ENCODE measurements at places on chromosomes 11 and 22.

DNA sequence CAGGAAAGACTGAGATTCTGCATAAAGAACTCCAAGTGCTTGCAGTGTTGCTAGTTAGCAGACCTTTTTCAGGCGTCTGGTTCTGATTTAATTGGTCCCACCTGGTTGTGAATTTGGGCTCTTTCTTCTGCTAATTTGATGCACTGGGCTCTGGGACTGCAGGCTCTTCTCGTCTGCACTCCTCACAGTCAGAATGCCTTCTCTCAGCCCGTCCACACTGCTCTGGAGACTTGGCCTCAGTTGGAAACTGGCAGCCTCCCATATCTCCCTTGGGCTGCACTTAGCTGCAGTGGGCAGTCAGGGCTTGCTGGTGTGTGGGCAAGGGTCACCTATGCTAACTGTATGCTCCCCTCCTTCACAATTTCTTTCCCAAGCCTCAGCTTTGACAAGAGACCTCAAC lies 1.5 kb downstream of the TRIM6 start:
- DNase-seq: no peak

GRCh38 chr11:26021017-26021416 lies 310.9 kb upstream of the ANO3 start:
- DNase-seq: no peak

DNA sequence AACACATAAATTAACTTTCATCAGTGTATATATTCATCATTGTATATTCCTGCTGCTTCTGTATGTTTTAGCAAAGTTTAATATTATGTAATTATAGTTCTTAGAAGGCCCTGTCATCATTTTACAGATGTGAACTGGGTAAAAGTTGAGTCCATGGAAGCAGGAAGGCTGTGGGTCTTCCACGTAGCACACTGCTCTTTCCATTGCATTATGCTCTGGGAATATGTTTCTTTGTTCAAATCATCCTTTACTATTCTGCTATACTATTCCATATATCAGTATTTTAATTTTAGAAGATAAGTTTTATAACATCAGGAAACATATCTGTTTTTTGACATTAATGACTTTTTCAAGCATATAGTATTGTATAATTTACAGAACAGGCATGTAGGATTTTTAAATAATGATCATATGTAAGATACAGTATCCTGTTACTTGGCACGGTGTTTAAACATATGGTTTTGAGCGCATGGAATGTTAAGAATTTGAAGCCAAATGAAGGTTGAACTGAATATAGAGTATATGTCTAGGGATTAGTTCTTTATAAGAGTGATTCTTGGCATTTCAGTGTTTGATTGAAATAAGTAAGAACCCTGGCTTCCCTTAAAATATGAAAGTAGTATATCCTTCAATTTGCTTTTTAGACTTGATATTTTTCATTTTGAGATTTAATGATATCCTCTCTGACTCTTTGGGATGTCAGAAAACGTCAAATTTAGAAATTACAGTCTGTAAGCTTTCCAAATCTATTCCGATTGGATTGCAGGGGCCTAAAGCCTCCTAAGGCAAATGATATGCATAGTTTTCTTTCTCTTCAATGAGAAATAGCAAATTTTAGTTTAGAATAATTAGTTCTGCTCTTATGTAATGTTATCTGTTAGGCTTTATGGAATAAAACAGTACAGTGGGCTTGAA lies 8.6 kb downstream of the CCDC81 start:
- DNase-seq: no peak

DNA sequence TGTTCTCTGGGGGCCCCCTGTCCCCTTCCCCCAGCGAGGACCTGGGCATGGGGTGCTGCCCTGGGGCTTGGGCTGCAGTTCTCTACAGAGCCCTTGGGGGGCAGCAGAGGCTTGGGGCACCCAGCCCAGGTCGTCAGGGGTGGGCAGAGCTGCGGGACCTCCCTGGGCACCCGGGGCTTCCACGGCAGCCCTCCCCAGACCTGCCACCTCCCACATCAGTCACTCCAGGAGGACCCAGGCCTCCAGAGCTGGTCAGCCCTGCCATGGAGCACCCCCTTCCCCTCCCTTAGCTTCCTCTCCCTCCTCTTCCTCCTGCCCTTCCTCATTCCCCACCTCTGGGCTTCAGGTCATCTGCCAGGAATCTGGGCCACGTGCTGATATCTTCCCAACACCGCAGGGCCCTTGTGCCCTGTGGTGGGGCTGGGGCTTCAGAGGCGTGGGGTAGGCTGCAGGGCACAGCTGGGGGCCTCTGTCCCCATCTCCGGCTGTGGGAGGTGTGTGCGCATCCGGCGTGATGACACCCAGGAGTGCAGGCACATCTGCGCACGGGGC lies 5.8 kb downstream of the TSPAN4 start:
- DNase-seq: no peak

GRCh38 chr11:122317305-122317704 lies 201.3 kb upstream of the BLID start:
- no peak for DNase-seq

GRCh38 chr11:22680628-22681027 lies 14.2 kb downstream of the GAS2 start:
- DNase-seq: no peak

DNA sequence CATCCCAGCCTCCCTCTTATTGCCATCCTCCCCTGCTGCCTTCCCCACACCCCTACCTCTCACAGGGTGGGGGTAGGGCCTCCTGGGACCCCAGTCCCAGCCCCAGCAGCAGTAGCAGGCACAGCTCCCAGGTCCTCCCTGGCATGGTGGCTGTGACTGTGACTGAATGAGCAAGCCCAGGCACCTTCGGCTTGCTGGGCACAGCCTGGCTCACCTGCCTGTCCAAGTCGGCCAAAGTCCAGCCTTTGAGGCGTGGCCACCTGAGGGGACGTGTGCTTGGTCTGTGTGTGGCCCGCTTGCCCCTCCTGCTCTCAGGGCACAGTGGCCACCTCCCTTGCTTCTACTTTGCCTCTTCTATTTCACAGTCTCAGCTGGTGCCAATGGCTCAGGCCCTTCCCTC lies at the start of gene TREH:
Gene TREH, minus strand, starts transcription at position 168 of the 400 bp plus-strand sequence. Its CDS starts 23 bp downstream, at position 145.
- no peak for DNase-seq

DNA sequence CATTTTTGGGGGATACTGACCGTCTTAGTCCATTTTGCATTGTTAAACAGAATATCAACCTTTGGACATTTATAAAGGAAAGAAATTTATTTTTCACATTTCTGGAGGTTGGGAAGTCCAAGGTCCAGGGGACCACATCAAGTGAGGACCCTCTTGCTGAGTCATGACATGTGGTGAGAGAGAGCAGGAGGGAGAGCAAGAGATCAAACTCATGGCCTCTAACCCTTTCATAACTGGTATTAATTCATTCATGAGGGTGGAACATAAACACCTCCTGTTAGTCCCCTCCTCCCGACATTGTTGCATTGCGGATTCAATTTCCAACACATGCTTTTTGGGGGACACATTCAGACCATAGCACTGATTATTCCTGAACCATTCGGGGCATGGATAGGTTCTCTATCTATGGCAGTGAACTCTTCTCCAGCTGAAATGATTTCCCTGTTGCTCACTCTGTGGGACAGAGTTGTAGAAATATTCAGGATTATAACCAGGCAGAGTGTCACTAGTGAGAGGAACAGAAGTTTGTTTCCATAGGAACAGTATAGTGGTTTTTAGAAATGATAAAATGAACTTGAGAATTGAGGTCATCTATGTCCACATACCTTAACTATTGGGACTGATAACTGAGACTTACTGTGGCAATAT lies 88.2 kb upstream of the OR9Q1 start:
- DNase-seq: no peak

DNA sequence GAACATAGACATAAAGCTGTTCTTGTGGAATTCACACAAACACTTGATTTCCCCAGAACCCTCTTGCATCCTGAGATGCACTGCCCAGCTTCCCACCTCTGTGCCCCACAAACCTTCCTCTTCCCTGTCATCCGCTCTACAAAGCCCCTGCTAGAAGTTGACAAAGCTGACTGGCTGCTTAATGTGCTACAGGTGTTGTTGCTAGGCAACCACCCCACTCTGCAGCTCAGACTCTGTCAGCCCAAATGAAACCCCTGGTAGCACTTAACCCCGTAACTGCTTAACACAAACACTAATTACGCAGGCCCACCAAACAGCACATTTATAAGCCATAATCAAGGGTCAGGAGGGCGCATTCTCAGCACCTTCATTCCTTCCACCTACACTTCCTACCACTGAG lies 172.0 kb upstream of the CADM1 start:
- no peak for DNase-seq

GRCh38 chr11:127238321-127238720 lies 237.8 kb upstream of the KIRREL3 start:
- no peak for DNase-seq

DNA sequence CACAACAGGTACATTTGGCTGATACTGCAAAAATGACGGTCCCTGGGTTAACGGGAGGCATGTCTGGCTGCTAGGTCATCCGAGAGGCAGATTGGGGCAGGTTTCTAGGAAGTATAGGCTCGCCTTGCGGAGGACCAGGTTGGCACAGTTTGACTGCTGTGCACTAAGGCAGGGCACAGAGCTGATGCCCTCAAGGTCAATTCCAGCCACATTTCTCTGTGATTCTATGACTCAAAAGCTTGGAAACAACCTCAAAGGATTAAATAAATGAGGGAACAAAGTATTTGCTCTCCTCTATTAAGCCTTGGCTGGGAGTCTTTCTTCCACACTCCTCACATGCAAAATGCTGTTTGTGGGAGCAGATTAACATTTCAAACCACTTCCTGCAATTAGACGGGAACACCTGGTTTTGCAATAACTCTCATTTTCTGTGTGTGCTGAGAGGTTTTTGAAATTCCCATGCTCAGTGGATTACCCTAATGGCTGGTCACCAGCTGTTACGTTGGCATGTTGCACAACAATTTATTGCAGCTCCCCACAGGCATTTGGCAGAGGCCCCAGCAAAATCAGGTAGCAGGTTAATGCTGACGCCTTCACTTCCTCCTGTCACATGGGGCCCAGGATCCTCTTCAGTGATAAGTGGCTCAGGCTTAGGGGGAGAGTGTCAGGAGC lies 61.0 kb upstream of the PLET1 start:
- DNase-seq: peak; percentile 80

DNA sequence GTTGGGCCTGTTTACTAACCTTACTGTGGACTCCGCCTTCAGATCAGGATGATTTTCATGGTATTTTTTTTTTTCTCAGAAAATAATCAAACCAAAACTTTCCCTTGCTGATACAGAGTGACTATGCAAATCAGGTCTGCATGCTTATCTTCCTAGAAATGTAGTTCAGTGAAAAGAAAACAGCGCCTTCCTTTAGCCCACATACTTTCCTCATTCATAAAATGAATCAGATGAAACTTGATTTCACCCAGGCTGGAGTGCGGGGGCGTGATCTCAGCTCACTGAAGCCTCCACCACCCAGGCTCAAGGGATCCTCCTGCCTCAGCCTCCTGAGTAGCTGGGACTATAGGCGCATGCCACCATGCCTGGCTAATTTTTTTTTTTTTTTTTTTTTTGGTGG lies 26.0 kb downstream of the ZNRF3 start:
- no peak for DNase-seq

DNA sequence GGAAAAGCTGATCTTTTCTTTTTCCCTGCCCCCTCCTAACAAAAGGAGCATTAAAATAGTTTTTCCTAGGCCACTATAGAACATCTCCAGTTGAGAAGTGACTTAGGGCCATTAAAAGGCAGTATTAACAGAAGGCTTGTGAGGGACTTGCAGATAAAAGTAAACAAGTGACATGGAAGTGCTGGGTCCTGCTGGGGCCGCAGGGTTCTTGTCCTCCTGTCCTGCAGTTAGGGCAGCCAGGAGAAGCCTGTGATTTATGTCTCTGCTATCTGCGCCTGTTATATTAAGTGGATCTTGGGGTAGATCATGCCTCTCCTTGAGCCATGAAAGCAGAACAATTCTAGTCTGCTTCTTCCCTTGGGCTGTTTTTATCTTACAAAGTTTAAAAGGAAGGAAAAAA lies 271.4 kb upstream of the C11orf87 start:
- DNase-seq: no peak

DNA sequence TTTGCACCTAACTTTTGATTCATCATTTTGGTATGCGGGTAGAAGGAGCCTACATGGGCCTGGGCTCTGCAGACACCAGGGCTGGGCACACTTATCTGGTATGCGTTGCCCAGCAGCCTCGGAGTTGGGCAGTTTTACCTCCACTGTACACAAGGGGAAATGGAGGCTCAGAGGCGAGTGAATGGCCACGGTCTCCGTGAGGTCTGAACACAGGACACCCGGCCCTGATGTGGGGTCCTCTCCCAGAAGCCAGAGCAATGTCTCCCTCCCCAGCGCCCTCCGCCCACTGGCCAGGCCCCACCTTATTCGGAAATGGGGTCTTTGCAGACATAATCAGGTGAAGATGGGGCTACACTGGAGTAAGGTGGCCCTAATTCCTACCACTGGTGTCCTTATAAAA lies 43.7 kb downstream of the OSBPL5 start:
- no peak for DNase-seq

GRCh38 chr11:73463359-73463758 lies 87.2 kb downstream of the RELT start:
- DNase-seq: no peak

- DNase-seq: no peak
These were observed 17.2 kb downstream of the CREB3L1 start for GRCh38 chr11:46294365-46295309.

GRCh38 chr11:18310800-18311340 lies 11.1 kb downstream of the HPS5 start:
- DNase-seq: no peak

DNA sequence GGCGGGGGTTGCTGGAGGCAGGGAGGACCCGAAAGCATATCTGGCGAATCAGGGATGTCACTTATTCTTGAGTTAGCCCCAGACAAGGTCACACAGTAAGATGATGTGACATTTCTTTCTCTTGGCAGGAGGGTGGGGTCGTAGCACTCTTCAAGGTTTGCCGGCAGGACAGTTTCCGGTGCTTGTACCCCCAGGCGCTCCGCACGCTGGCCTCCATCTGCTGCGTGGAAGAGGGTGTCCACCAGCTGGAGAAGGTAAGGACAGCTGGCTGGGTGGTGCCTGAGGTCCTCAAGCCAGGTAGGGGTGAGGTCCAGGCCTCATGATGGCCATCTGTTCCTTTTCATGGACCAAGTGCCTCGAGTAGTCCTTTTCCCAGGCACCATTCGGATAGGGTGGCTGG lies 86.0 kb downstream of the INSC start:
- no peak for DNase-seq

DNA sequence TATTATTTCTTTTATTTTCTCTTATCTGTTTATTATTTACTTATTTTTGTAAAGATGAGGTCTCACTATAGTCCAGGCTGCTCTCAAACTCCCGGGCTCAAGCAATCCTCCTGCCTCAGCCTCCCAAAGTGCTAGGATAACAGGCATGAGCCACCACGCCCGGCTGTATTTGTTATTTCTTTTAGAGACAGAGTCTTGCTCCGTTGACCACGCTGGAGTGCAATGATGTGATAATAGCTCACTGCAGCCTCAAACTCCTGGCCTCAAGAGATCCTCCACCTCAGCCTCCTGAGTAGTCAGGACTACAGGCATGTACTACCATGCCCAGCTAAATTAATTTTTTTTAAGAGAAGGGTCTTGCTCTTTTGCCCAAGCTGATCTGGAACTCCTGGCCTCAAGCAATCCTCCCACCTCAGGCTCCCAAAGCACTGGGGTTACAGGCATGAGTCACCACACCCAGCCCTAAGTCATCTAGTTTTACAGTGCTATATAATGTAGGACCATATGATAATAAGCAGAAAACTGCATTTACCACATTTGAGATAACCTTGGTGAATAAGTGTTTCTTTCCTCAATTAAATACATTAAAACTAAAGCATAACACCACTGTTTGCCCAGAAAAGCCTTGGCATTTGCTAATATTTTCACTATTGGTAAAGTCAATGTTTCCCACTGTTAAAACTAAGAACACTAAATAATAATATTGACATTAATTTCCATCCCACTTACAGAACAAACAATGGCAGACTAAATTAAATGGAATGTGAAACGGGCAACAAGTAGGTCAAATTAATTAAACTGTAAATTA lies 127.5 kb downstream of the SIK3 start:
- DNase-seq: no peak

All from SK-N-MC (cell line).